ENCODE measurements at places on chromosomes 3 and 15. TPM values are rescaled to one million over a fixed set of nuclear protein-coding genes. Genes with fewer than 3 reads are reported as not detected.

GOLGA8S gene
- not detected for total RNA-seq

DNA sequence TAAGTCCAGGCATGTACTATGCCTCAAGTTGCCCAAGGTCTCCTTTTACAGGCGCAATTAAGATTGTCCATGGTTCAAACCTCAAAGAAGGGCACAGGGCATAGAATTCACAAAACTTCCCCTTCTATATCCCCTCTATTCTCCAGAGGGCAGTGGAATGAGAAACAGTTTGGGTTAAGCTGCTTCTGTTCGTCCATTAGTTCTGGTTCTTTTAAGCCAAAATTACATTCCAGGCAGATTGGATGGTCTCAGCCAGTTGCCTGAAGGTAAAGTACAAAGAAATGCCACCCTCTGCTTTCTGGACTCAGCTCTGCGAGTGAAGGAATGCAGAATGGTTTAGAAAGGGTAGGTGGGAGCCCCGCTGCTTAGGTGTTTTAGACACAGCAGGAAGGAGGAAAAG lies 200.7 kb downstream of the GREM1 start:
- H3K4me3 ChIP-seq = no peak overlapping the region
- no peak overlapping the region for H3K27ac ChIP-seq
- DNase-seq = no peak
- no peaks in the 10 kb centered on the region for H3K36me3 ChIP-seq
- no peaks in the 10 kb centered on the region for H3K4me1 ChIP-seq

DNA sequence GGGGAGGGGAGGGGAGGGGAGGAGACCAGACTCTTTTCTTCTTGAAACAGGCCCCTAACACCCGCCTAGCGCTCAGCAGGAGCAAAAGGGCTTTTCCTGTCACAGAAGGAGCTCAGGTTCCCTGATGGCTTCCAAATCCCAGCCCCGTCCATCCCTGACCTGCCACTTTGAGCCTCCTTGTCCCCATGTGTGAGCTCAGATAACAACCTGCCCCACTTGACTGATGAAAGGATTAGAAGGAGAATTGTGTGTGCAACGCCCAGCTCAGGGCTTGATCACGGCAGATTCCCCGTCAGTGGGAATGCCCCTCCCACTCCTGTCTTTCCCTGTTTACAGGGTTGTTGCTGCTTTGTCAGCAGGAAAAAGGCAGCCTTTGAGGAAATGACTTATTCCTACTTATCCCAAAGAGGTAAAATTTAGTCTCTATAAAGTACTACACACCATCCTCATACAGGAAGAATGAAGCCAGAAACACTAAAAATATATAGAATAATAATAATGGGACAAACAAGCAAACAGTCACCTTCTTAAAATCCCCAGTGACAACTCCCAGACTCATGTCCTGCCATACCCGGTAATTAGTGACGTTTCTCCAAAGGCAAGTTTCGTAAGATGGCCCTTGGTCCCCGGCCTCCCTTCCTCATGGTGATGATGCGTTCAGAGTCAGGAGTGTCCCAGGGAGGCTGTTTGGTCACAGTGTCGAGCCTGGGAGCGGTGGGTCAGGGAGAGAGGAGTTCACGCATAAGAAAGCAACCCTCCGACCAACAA lies 6.1 kb upstream of the LRRC15 start:
- peaks cover 1% of the 10 kb centered on the region for H3K27me3 ChIP-seq
- H3K4me3 ChIP-seq = no peak overlapping the region
- no peaks in the 10 kb centered on the region for H3K36me3 ChIP-seq

GRCh38 chr3:126109146-126109879 lies 25.4 kb upstream of the SLC41A3 start:
- no peaks in the 10 kb centered on the region for H3K4me1 ChIP-seq
- H3K27me3 ChIP-seq = no peaks in the 10 kb centered on the region
- H3K27ac ChIP-seq = no peak overlapping the region
- H3K36me3 ChIP-seq = no peaks in the 10 kb centered on the region
- H3K4me3 ChIP-seq = no peak overlapping the region

GRCh38 chr3:193231201-193231600 lies 9.8 kb upstream of the PLAAT1 start:
- no peak for DNase-seq
- H3K4me3 ChIP-seq = no peak overlapping the region
- no peaks in the 10 kb centered on the region for H3K4me1 ChIP-seq
- no peaks in the 10 kb centered on the region for H3K27me3 ChIP-seq

GRCh38 chr3:106068381-106068780 lies 199.6 kb upstream of the CBLB start:
- no peaks in the 10 kb centered on the region for H3K36me3 ChIP-seq
- no peak overlapping the region for H3K4me3 ChIP-seq
- no peak overlapping the region for H3K27ac ChIP-seq
- H3K27me3 ChIP-seq = no peaks in the 10 kb centered on the region
- no peaks in the 10 kb centered on the region for H3K4me1 ChIP-seq
- no peak for DNase-seq

DNA sequence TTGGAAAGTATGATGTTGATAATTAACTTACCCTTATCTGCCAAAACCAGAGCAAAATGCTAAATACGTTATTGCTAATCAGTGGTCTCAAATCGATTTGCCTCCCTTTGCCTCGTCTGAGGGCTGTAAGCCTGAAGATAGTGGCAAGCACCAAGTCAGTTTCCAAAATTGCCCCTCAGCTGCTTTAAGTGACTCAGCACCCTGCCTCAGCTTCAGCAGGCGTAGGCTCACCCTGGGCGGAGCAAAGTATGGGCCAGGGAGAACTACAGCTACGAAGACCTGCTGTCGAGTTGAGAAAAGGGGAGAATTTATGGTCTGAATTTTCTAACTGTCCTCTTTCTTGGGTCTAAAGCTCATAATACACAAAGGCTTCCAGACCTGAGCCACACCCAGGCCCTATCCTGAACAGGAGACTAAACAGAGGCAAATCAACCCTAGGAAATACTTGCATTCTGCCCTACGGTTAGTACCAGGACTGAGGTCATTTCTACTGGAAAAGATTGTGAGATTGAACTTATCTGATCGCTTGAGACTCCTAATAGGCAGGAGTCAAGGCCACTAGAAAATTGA lies 59.7 kb downstream of the DCUN1D1 start:
- peaks cover 22% of the 10 kb centered on the region for H3K36me3 ChIP-seq
- no peak overlapping the region for H3K27ac ChIP-seq
- H3K27me3 ChIP-seq = no peaks in the 10 kb centered on the region
- no peak overlapping the region for H3K4me3 ChIP-seq
- no peaks in the 10 kb centered on the region for H3K4me1 ChIP-seq
- no peak for DNase-seq

GRCh38 chr15:45435124-45435903 lies 57.0 kb upstream of the GATM start:
- peaks cover 4% of the 10 kb centered on the region for H3K4me1 ChIP-seq
- H3K27me3 ChIP-seq = peaks cover 2% of the 10 kb centered on the region

DNA sequence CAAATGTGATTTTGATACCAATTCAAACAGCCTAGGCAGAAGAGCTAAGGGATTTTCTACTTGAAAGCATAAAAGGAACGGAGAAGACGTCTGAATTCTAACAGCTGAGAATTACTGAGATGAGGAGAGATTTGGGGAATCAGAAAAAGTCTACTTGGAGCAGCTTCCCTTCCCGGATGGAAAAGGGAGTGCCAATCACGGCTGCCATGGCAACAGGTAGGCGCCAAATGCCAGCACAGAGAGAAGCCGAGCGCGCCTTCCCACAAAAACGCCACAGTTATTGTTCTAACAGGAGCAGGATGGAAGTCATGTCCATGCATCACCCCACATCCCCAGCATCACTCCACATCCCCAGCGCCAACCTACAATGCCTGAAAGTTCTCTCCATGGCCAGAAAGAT lies 63.5 kb upstream of the PRR20G start:
- no peaks in the 10 kb centered on the region for H3K36me3 ChIP-seq
- H3K27me3 ChIP-seq = no peaks in the 10 kb centered on the region
- no peaks in the 10 kb centered on the region for H3K4me1 ChIP-seq
- no peak overlapping the region for H3K4me3 ChIP-seq
- no peak overlapping the region for H3K27ac ChIP-seq

All from CD4-positive, CD25-positive, alpha-beta regulatory T cell (primary cell).